Activated CD8-positive, alpha-beta memory T cell treated with anti-CD3 and anti-CD28 coated beads for 1 hour (primary cell): ENCODE measurements at places on chromosomes 7 and 10.

- no peak for DNase-seq
Observed at GRCh38 chr7:81573128-81573527, 196.7 kb downstream of the HGF start.

- DNase-seq = no peak
Observed at GRCh38 chr10:107498983-107499382, 334.5 kb upstream of the SORCS1 start.

DNA sequence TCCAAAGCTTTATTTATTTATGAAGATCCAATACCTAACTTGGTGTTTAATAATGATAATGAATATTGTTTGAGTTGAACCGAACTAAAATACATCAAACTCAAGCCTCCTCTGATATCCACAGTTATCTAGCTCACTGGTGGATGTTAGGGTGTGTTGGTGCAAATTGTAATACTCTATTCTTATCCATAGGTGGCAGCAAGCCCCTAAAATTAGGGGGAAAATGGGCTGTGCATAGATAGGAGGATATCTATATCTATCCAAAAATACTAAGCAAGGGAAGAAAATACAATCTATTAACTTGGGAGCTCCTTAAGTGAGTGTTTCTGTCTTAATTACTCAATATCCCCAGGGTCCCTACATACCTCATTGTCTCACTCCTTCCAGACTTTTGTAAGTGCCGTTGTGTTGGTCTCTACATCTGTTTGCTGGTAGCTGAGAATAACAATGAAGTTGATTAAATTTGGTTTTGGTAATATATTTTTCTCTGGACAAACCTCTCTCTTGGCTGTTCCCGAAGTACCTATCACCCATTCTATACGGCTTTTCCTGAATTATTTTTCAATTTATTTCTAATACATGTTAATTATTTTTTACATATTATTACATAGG is 55.0 kb upstream of the VWDE start:
- no peak for DNase-seq

- no peak for DNase-seq
Observed at GRCh38 chr10:112236486-112236885, 46.7 kb upstream of the TECTB start.

GRCh38 chr10:30229536-30229935 is 119.5 kb downstream of the MTPAP start:
- no peak for DNase-seq

DNA sequence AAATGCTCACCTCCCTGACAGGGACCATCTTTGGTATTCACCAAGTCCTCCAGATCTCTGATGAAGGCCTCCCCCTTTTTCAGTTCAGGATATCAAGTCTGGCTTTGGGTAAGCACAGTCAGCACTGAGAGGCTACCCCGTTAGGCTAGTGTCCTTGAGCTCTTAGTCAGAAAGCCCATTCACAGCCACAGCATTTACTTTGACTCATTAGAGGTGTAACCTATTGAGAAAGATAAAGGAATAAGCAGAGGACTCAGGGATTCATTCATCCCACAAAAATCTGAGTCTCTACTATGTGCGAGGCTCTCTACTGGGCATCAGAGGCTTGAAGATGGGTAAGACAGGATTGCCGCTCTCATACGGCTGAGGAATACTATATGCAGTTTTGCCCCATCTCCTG is 14.0 kb upstream of the RAMP3 start:
- no peak for DNase-seq

- no peak for DNase-seq
Observed at GRCh38 chr7:101245147-101245668, 327 bp upstream of the FIS1 start.

- no peak for DNase-seq
Observed at GRCh38 chr10:22742678-22743077, 28.3 kb upstream of the PIP4K2A start.

GRCh38 chr10:88205842-88206446 is 342.5 kb downstream of the PTEN start:
- no peak for DNase-seq

DNA sequence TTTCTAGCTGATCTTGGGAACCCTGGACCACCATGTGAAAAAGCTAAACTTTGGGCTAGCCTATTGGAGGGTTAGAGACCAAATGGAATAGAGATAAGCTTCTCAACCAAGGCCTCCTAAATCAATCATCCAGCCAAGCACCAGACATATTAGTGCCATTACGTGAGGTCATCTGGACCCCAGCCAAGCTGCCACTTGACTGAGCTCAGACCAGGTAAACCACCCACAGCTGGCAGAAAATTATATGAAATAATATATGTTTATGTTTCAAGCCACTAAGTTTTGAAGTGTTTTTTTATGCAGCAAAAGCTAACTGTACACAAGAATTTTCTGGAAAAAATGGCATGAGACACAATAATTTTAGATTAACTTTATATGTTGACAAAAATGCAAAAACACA is 82.6 kb upstream of the PCGF5 start:
- no peak for DNase-seq

GRCh38 chr7:39659356-39660013 is 36.1 kb downstream of the RALA start:
- DNase-seq = no peak

GRCh38 chr10:1674501-1674900 is 62.8 kb downstream of the ADARB2 start:
- DNase-seq = no peak

- DNase-seq = no peak
Observed at GRCh38 chr10:101893510-101894120, 50.0 kb upstream of the KCNIP2 start.

DNA sequence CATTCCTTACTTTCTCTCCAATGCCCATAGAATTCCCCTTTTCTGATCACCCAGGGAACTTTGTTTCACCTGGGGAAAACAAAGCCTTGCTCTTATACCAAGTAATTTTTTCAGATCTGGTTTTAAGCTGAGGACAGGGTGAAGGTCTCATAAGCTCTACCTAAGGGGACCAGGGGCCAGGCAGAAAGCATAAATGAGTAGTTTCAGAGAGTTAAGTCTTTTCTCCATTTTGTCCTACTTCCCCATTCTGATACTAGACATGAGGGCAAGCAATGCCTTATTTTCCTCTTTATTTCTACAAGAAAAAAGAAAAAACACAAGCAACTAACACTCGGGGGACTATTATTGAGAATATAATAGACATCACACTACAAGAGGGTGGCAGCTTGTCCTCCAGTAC is 2.9 kb downstream of the AKR1D1 start:
- no peak for DNase-seq

- DNase-seq = no peak
Observed at GRCh38 chr7:29723599-29723998, 82.7 kb upstream of the WIPF3 start.
